ENCODE measurements at places on chromosomes 2 and 18. TPM values are rescaled to one million over a fixed set of nuclear protein-coding genes. Genes with fewer than 3 reads are reported as not detected.

Gene C2orf80
- not detected for polyA plus RNA-seq

Gene NXPH2
- 0.75 TPM for polyA plus RNA-seq

Gene MAP2
- polyA plus RNA-seq = 10.4 TPM

Gene IL1R1
- 118 TPM for polyA plus RNA-seq

Gene MDH1B
- polyA plus RNA-seq = 6.2 TPM

Gene MSTN
- polyA plus RNA-seq = 1.1 TPM

Gene CROCC2
- polyA plus RNA-seq = 2.0 TPM

Gene ST6GAL2
- polyA plus RNA-seq = 1.8 TPM

Gene CCDC68
- 62.2 TPM for polyA plus RNA-seq

Gene MYOM1
- polyA plus RNA-seq = 2.6 TPM

Gene SSB
- 146 TPM for polyA plus RNA-seq

Gene ICA1L
- 22.6 TPM for polyA plus RNA-seq
